ENCODE measurements at places on chromosomes 2 and 18.

DNA sequence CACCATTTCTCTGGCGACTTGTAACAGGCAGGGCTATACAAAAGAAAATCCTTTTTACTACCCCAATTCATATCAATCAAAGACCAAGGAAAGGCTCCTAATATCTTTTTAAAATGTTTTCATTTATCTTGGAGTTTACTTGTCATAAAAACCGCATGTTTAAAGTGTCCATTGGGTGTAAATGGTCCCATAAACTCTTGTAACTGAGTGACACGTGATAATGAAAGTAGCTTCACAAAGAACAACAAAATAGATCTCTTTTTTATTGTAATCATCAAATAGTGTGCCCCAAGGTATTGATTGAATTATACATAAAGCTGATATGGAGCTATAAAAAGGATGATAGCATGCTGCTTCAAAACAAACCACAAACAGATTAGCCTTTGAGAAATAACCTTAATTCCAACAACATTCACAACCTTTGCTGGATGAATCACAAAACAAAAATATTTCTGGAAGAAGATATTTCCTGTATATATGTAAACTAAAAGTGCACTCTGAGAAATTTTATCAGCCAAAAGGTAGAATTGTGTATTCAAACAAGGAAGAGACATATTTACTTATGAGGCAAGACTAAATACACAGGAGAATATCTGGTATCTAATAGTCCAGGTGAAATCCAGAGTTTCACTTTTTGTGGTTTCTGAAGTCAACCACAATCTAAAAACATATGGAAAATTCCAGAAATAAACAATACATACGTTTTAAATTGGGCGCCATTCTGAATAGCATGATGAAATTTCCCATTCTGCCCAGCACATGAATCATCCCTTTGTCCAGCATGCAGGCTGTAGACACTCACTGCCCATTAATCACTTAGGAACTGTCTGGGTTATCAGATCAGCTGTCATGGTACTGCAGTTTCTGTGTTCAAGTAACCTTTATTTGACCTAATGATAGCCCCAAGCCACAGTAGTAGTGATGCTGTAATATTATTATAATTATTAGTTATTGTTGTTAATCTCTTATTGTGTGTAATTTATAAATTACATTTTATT, 237.5 kb downstream of the PIK3C3 start:
- no peak for DNase-seq

GRCh38 chr18:40851014-40851429, 1104.0 kb upstream of the PIK3C3 start:
- DNase-seq, result no peak

DNA sequence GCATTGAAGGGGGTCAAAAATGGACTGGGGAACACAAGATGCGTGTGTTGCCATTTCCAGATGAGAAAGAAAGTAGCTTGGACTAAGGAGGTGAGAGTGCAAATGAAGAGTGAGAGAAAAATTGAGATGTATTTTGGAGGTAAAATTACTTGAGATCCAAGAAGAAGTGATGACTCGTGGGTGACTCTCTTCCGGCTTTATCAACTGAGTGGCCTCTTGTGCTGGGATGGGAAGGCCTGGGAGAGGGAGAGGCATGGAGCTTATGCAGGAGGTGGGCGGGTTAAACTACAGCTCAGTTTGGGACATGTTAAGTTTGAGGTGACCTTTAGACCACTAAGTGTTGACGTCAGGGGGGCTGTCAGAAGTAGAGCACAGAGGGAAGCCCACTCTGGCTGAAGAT, 34.9 kb downstream of the SULT1C2 start:
- no peak for DNase-seq

GRCh38 chr2:233867993-233868532, at the start of gene MSL3B:
MSL3B (minus strand) TSS chr2:233868386.
- DNase-seq, result peak; percentile 10

DNA sequence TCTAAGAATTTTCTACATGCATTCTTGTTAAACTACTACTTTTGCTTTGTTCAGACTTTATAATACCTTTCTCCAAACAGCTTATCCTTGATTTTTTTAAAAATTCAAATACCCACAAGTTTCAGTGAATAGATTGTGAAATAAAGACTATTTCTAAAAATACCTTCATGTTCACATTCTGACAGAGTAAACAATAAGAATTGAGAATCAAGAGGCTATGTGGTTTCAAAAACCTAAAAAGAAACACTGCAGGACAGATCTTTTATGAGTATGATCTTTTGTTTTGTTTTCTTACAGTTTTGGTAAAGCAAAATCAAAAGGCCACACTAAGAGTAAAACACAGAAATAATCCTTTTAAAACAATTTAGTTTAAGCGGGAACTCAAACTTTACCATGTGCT, 21.2 kb downstream of the ALS2 start:
- no peak for DNase-seq

GRCh38 chr2:240397924-240398645, 37.4 kb upstream of the GPC1 start:
- DNase-seq, result no peak

DNA sequence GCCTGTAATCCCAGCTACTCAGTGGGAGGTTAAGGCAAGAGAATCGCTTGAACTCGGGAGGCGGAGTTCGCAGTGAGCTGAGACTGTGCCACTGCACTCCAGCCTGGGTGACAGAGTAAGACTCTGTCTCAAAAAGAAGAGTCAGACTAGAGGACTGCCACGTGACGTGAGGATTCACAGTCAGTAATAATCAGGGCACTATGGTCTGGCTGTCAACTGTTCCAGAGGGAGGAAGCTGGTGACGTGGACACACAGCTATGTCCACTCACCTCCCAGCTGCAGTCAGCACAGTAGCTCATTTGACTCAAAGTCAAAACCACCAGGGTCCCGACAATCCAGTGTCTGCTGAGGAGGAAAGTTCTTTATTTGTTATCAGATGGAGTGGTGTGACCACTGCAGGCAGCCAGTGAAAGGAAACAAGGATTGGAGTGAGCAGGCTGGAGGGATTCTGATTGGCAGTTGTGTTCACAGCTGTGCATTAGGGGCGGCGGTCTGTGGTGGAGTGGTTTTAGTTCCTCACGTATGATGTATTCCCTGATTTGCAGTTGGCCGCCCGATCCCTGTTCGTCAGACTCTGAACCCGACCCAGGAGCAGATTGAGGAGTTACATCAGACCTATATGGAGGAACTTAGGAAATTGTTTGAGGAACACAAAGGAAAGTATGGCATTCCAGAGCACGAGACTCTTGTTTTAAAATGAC, 37.9 kb downstream of the MOGAT1 start:
- peak; percentile 90 for DNase-seq

GRCh38 chr2:73856214-73856613, 27.5 kb downstream of the STAMBP start:
- DNase-seq, result no peak

- no peak for DNase-seq
These were observed 140.5 kb downstream of the INHBB start for GRCh38 chr2:120486441-120486840.

GRCh38 chr2:7061921-7062320, 144.7 kb downstream of the RNF144A start:
- no peak for DNase-seq

- no peak for DNase-seq
These were observed 13.1 kb downstream of the CROCC2 start for GRCh38 chr2:240919161-240919781.

DNA sequence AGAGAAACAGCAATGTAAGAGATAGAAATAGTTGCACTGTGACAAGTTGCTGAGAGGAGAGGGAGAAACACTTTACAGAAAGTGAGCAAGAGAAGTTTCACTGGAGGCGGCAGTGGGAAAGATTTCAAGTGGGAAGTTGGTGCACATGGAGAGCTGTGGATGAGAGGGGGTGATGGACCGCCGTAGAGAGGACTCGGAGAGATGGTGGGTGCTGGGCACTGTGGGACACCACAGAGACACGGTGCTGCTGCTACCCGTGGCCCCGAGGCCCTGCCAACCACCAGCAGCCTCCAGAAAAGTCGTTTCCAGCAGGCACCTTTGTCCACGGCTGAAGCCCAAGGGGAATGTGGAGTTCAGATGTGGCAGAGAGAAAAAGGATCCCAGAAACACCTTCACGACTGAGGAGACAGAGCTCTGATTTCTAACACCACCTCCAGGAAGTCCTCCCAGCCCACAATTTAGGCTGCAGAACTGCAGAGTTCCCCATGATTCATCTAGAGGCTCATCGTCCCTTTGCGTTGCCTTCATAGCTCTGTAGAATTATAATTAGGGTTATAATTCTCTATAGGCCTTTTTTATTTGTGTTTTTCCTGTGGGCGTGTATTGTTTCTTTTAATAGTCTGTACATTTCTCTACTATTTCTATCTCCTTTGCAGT, 15.9 kb upstream of the IGFBP2 start:
- no peak for DNase-seq

DNA sequence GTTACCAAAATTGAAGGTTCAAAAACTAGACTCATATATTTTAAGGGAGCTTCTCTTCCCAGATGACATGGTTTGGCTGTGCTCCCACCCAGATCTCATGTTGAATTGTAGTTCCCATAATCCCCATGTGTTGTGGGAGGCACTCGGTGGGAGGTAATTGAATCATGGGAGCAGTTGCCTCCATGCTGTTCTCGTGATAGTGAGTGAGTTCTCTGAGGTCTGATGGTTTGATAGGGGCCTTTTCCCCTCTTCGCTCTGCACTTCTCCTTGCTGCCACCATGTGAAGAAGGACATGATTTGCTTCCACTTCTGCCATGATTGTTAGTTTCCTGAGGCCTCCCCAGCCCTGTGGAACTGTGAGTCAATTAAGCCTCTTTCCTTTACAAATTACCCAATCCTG, 140.1 kb downstream of the MAIP1 start:
- no peak for DNase-seq

- DNase-seq, result no peak
These were observed 571.7 kb upstream of the FANCL start for GRCh38 chr2:58812771-58813344.

DNA sequence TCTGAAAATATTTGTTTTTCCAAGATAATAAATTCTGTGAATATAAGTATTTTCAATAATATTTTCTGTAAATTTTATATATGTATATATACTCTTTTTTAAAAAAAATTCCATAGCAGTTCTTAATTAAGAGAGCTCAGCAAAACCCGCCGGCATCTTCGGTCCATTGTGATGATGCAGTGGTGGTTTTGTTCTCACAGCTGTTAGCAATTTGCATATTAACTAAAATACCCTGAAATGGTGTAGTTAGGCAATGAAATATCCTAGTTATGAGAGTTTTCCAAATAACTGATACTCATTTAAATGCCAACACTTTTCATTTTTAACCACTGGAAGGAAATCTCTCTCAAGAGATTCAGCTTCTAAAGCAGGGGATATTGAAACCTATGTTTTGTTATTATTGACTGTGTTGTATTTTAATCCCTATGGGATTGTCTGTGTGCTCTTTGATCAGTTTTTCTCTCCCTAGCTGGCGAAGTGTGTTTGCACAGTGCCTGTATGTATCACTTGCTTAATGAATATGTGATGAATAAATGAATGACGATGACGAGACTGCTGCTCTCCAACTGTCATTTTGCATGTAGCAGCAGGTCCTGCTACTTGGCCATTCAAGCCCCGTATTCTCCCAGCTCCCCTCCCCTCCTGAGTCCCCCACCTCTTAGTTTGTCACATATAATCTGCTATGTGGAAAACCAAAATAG, 42.4 kb downstream of the PSMG2 start:
- DNase-seq, result no peak

DNA sequence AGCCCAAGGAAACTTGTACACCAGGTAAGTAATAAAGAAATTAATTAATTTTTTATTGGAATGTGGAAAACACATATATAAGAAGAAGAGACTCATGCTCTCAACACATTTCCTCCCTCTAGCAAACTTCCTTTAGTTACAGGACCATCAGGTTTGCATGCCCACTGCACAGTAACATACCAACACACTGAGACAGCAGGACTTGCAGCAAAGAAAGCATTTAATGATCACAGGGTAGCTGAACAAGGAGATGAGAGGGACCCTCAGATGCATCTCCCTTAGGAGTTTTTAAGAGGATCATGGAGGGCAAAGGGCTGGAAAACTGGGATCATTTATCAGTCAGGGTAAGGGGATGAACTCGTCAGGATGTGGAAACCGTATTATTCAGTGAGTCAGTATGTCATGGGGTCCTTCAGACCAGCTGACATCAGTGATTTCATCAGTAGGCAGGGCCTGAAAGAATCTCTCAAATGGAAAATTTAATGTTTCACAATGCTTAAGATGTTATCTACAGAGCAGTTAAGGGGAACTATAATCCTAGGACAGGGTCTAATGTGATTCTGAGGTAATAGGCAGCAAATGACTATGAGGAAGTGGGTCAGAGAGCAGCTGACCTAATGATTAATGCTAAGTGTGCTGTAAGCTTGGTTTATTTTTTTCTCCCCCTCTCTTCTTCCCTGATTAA, 193.8 kb upstream of the RND3 start:
- no peak for DNase-seq

GRCh38 chr18:14748496-14748895, 524 bp downstream of the ANKRD30B start:
- no peak for DNase-seq

- DNase-seq, result no peak
These were observed 24.8 kb downstream of the MAP3K2 start for GRCh38 chr2:127362971-127363370.

DNA sequence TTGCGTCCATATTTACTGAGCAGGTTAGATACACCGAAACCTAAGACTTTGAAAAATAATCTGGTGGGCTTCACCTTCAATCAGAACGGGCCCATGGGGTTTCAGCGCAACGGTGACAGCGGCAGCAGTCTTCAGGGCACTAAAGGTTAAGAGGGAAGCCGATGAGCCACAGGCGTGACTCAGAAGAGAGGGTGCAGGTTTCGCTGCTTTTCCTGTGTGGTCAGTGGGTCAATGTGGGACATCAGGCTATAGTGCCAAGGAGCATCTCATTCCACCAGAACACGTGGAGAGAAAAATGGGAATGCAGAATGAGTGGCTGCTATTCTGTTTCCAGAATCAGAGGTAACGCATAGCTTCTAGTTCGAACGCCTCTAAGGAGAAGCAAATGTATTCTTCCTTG, 8.9 kb downstream of the PTGR3 start:
- DNase-seq, result no peak

DNA sequence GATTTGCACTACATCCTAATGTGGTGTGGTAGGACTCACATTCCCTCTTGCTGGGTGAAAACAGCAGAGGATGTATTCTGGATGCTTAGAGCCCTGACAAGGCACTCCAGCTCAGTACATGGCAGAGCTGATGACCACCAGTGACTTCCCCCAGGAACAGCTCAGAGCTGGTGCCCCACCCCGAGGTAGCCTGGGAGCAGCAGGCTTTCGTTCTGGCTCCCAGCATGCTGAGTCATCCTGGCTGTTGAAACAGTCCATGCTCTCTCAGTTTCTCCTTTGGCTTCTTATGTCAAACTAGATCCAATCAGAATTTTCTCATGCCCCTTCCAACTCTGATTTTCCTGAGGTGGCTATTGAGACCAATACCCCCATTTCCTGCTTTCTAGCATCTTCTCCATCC, 438.2 kb downstream of the NBAS start:
- no peak for DNase-seq

- DNase-seq, result no peak
These were observed 60.8 kb downstream of the KIF5C start for GRCh38 chr2:148935791-148936190.

DNA sequence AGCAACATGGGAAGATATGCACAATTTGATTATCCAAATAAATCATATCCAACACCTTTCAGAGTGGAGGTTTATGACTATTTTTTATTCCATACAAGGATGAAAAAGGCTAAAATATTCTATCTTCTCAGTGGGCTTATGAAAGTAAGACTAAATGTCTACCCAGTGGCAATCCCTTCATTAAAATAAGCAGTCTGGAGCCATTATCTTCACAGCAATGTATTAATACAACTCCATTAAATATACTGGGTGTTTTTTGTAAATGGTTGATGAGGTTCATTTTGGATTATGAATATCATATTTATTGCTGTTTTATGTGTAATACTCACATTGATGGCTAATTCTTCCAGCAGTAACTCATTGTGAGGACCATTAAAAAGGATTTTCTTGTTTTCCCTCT, 352.7 kb upstream of the SOX11 start:
- no peak for DNase-seq

Measured in smooth muscle cell of the brain vasculature (primary cell).